ENCODE measurements at places on chromosomes 7 and 10.

- DNase-seq: no peak
Measured at GRCh38 chr10:50604809-50605208, 18.9 kb downstream of the SGMS1 start.

DNA sequence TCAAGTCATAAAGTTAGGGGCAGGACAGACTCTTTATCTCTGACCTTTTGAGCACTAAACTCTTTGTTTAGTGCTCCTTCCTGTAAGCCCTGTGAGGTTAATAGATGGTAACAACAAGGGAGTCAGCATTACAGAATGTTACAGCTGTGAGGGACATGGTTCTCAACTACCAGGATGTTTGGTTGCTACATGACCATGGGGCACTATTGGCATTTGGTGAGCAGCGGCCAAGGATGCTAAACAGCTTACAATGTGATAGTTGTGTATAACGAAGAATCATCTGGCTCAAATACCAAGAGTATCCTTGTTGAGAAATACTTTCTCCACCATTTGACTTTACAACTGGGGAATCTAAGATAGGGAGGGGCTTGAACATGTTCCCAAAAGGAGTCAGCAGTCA lies 35.4 kb upstream of the HPS1 start:
- no peak for DNase-seq

DNA sequence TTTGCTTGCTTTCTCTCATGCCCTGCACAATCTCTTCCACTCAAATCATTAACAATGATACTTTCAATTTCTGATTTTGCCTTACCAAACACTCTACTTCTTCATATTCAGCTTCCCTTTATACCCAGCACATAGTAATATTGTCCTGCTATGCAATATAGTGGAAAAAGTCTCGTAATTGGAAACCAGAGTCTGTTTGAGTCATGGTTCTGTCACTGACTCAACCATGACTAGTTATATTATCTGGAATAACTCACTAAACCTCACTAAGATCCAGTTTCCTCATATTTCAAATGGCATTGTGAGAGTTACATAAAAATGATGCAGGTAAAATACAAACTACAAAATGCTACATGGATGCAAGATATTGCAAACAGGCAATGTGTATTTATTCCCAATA lies 98.5 kb upstream of the LRRTM3 start:
- no peak for DNase-seq

DNA sequence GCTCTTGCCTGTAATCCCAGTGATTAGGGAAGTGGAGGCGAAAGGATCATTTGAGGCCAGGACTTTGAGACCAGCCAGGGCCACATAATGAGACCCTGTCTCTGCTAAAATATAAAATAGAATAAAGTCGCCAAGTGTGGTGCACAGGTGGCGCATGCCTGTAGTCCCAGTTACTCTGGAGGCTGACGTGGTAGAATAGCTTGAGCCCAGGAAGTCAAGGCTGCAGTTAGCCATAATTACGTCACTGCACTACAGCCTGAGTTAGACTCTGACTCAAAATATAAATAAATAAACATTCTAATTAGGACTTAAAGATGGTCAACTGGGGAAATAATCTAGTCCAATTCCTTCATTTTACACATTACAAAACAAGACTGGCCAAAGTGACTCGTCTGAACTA lies 768 bp downstream of the CHCHD2 start:
- peak; percentile 40 for DNase-seq

GRCh38 chr10:48601789-48602188 lies 3.1 kb downstream of the ARHGAP22 start:
- DNase-seq: no peak

GRCh38 chr7:39005036-39005435 lies 27.3 kb downstream of the POU6F2 start:
- no peak for DNase-seq

- no peak for DNase-seq
Measured at GRCh38 chr7:75925717-75926435, 10.9 kb downstream of the POR start.

DNA sequence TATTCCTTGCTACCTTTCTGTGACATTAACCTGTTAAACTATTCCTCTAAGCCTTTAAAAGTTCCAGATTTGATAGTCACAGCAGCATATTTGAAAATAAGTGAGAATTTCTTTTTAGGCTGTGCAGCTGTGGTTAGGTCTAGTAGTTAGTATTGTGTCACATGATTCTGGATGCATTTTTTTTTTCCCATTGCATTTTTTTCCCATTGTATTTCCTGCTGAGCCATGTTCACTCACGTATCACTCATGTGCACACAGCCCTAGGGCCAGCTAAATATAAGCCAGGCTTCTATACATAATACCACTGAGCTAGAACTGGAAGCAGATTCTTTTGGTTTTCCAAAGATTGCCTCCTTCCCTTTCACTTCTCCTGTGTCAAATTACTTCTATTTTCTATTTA lies 37.4 kb downstream of the DNAJC9 start:
- no peak for DNase-seq

GRCh38 chr10:110898391-110898790 lies 20.6 kb downstream of the BBIP1 start:
- no peak for DNase-seq

- no peak for DNase-seq
Measured at GRCh38 chr10:6027929-6028328, 34.2 kb downstream of the IL2RA start.

DNA sequence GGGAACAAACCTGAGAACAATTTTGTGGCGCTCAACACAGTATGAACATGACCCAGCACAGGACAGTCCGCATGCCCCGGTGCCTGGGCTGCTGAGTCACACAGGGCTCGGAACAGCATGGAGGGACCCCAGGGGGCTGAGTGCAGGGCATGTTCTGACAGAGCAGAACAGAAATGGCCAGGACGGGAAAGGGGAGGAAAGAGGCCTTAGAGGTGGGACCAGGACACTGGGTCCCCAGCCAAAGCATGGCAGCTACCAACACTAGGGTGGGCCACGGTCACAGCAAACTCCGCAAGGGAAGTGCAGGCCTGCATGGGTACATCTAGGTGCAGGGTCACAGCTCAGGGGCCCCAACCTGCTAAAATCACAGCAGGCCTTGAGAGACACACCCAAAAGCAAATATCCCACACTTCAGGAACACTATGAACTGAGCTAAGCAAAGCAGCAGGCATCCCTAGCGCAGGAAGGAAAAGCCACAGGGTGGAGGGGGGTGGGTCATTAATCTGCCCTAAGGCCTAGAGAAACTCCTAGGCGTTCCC lies 5.6 kb downstream of the IMPDH1 start:
- DNase-seq: no peak

DNA sequence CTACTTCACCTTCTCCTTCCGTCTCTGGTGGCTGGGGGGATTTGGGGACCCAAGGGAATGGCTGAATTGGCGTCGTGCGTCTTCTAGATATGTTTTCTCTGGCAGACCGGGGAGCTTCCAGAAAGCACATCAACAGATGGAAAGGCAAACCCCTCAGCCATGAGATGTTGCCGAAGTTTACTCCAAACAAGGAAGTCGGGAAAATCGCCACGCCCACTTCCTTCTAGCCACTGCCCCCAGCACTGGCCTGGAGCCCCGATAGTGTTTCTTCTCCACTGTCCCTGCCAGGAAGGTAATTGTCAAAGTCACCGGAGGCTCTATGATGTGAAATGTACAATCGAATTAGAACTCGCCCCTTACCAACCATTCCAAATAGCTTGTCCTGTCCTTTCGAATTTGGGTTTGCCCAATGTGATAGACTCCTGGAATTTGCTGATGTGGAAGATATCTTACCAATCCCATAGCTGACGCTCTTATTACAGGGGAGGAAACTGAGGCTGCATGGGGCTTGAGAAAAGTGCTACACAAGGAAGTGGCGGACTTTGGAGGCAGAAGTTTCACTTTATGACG lies 191.0 kb downstream of the LSM5 start:
- no peak for DNase-seq

- DNase-seq: no peak
Measured at GRCh38 chr7:149415391-149416071, 45.3 kb downstream of the ZNF777 start.

DNA sequence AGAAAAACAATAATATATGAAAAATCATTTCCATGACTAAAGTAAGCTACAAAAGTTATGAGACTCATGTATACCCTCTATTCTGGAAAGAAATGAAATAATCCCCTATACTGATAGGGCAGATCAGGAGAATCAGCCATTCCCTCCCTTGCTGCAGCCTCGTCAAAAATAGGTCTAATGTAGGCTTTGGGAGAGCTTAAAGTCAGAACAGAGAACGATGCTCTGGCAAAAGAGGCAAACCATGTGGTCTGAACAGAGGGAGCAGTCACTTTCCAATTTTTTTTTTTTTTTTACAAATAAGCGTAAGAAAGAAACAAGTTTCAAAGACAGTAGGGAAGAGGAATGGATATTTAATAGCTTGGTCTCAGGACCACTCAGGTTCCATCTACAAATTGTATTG lies 462.2 kb upstream of the LRRTM3 start:
- DNase-seq: no peak

- peak; percentile 31 for DNase-seq
Measured at GRCh38 chr7:5699467-5700384, 81.7 kb downstream of the RNF216 start.

DNA sequence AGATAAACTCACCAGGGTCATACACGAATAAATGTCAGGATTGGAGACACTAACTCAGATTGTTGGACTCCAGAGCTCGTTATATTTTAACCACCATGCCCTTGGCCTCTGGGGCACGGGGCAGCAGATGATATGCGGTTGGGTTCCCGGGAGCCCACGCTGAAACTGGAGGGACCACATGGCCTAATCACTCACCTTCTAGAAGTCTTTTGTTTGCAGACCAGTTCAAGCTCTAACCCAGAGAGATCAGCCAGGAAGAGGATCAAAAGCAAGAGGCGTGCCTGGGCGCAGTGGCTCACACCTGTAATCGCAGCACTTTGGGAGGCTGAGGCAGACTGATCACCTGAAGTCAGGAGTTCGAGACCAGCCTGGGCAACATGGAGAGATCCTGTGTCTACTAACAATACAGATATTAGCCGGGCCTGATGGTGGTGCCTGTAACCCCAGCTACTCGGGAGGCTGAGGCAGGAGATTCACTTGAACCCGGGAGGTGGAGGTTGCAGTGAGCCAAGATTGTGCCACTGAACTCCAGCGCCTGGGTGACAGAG lies 42.6 kb upstream of the ECHDC3 start:
- no peak for DNase-seq

- no peak for DNase-seq
Measured at GRCh38 chr10:71804077-71804476, 30.8 kb upstream of the VSIR start.

DNA sequence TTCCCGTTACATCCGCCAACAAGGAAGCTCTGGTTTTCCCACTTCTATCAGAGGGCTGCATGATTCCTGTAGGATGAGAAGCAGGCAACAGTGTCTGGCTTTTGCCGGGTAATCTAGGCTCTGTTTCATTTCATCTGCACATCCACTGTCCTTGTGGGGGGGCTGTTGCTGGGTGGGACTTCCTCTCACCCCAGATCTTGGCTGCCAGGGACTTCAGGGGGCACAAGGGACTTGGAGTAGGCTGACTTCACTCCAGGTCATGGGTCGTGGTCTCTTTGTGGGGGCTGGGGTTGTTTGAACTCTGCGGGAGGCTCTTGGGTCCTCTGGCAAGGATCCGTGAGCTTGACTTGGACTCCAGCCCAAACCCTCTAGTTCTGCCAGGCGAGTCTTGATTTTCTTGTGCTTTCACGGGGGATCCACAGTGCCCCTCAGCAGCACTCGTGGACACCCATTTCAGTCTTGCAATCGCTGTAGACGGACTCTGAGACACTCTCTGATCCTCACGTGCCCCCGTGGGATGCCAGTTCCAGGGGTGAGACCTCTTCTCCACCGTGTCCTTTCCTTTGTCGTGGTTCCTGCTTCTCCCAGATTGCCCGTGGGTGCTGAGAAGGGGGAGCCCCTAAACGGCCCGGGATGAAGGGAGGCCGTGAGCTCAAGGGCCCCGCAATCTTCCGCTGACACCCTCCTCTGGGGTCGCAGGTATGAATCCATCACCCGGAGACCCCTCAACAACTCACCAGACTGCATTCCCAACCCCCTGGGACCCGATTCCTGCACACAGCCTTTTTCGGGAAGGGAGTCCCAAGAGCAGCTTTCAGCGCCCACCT lies 21.4 kb upstream of the ZNF273 start:
- DNase-seq: no peak

DNA sequence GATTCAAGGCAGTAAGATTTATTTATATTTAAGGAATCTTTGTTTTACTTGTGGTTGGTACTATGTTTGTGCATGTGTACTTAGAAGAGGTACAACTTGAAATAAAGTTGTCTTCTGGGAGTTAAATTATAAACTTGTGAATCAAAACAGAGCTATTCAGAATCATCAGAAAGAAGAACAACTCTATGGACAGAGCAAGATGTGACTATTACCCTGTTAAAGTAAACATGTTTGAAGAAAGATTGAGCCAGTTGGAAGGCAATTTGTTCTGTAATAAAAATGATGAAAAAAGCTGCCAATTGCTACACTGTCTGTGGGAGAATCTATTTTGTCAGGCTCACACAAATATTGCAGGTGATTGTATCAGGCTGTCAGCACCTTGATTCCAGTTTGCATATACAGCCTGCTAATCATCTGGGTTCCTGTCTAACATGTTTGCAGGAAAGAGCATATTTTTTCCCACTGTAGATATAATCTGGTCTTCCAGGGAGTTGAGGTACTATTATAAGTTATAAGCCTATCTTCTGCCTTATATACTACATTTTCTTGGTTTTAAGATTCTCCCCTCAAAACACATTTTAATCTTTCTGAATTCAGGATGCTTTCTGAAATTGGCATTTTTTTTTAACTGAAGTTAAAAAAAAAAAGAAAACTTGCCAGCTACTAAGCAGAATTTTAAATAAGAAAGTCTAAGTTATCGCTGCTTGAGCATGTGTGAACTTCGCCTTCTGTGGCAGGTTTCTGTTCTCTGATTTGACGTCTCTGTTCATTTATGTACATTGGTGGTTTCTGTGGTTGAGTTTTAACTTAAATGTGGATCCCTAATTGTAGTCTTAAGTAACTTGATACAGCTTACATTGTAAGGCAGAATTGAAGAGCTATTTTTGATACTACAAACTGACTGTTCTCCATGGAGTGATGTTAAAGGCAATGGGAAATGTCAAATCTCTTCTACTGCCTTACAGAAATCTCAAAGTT lies 46.0 kb downstream of the ZNRF2 start:
- no peak for DNase-seq

DNA sequence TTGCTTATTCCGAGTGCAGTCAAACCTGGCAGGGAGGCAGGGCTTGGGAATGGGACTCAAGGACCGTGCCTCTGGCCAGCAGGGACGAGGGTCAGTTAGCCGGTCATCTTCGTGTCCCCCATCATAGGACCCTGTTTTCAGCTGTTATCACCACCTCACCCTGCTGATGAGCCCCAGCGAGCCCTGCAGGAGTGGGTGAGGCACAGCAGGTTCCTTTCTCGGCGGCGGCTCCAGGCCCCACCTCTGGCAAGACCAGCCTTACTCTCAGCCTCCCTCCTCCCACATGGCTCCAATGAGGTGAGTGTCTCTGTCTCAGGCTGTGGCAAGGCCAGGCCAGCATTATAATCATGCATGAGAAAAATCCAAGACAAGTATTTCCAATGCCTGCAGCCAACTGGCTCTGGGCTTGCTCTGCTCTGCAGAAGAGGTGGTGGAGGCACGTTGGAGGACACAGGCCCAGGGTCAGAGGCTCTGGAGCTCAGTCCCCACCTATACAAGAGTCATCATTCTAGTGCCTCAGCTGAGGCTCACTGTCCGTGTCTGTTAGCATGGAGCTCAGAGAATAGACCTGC lies 15.7 kb downstream of the PKD1L1 start:
- DNase-seq: no peak

GRCh38 chr10:7421526-7421925 lies 10.7 kb upstream of the SFMBT2 start:
- no peak for DNase-seq

Measured in skeletal muscle cell (primary cell).